Germinal center (tissue), 1 donor: ENCODE measurements at places on chromosomes 6 and 20.

GRCh38 chr6:42933205-42933604 is 3.9 kb downstream of the CNPY3 start:
- no peak for DNase-seq

GRCh38 chr6:111183702-111184517 is 96.6 kb downstream of the SLC16A10 start:
- DNase-seq: no peak

GRCh38 chr6:71290611-71291010 is 2.0 kb downstream of the OGFRL1 start:
- DNase-seq: no peak

GRCh38 chr6:13787137-13787536 is 27.2 kb downstream of the MCUR1 start:
- DNase-seq: no peak

DNA sequence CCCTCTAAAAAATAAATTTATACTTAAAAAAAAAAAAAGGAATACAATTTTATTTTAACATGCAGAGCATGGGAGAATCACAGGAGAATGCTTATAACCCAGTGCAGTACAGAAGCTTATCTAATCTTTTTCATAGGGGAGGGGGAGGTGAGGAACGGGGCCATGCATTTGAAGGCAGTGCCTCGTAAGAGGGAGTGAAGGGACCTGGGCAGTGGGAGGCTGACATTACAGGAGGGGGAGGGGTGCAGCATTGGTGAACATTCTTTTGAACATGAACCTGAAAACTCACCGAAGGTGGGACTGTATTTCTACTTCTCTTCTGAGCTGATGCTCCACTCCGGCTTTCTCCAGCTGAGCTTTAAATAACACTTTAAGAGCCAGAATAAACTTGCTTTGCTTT is 9.3 kb downstream of the AURKA start:
- no peak for DNase-seq

DNA sequence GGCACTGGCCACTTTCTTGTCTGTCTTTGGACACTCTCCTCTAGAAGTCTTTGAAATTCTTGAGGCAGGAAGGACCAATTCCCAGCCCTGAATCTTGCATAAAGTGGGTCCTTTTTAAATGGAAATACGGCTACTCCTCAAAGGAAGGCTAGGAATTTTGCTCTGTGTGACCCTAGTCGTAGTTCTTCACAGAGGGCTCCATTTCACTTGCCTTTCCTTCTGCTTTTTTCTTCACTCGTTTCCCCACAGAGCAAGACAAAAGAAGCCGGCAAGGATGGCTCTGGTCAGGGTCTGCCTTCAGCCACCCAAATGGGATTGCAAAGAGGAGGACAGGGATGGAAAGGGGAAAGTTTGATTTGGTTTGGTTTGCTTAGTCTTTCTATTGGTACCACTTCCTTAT is 25.8 kb downstream of the HLA-E start:
- DNase-seq: no peak
